ENCODE measurements at places on chromosomes 4 and X. TPM values are rescaled to one million over a fixed set of nuclear protein-coding genes. Genes with fewer than 3 reads are reported as not detected.

IBSP gene
- 0.38 TPM for total RNA-seq

ARHGEF38 gene
- total RNA-seq = not detected

UGT2A1 gene
- total RNA-seq = not detected

SPACA5B gene
- total RNA-seq = not detected

ACE2 gene
- total RNA-seq = not detected

PWWP3B gene
- 11.5 TPM for total RNA-seq

CACNA1F gene
- 2.4 TPM for total RNA-seq

PNCK gene
- total RNA-seq = 116 TPM

P2RY8 gene
- total RNA-seq = 0.43 TPM

DNA sequence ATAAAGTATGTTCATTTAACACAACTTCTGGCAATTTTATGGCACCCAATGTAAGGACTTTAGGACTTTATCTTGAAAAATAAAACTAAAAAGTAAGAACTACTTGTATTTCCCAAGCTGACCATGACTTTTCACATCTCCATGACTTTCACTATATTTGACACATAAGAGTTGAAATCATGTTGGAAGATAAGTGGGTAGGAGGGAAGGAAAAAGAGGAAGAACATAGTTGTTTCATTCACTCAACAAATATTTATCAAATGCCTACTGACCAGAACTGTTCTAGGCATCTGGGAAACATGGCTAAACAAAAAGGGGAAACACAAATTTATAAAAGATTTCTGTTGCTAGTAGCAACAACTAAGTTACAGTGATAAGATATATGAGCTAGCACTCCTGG lies 16.0 kb downstream of the SCLT1 start:
- DNase-seq = no peak

GRCh38 chr4:182916483-182917181 lies 554 bp downstream of the DCTD start:
- DNase-seq = peak; percentile 53

DNA sequence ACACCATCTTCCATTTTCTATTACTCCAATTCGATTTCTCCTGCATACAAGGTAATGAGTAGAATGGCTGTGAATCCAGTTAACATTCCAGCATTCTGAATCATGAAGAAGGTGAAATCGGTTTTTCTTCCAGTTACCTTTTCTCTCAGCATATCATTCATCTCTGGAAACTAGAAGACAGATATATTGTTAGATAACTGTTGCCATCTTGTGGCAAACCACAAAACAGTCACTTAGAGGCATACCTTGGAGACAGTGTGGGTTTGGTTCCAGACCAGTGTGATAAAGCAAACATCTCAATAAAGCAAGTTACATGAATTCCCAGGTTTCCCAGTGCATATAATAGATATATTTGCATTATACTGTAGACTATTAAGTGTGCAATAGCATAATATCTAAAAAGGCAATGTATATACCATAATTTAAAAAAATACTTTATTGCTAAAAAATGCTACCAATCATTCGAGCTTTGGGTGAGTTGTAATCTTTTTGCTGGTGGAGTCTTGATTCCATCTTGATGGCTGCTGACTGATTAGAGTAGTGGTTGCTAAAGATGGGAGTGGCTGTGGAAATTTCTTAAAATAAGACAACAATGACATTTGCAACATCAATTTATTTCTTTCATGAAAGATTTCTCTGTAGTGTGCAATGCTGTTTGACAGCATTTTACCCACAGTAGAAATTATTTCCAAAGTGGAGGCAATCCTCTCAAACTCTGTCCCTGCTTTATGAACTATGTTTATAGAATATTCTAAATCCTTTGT lies 82.1 kb downstream of the SLC39A8 start:
- DNase-seq = no peak

- no peak for DNase-seq
Measured at GRCh38 chr4:94208266-94208665, 601 bp downstream of the SMARCAD1 start.

DNA sequence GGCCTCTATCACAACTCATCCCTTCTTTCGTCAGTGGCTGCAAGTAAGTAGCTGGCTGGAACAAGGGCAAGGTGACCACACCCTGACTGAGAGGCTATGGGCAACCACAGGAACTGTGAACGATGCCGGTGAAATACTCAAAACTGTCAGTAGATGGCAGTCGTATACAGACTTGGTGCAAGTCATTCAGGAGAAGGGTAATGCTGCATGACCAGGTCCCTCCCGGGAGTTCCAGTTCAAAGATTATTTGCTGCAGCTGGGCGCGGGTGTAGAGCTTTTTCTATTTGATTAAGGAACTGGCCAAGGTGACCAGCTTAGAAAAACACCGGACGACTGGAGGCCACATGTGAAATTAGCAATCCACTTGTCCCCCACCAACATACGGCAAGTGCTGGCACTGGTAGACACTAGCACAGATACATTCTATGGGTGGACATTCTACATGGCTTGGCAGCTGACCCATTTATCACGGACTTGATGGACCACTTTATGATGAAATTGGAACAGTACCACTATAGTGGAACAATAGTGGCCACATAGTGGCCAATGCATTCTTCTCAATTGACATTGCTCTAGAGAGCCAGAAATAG lies 726.6 kb downstream of the TRAM1L1 start:
- no peak for DNase-seq

- no peak for DNase-seq
Measured at GRCh38 chrX:134558133-134558532, 98.2 kb downstream of the HPRT1 start.

DNA sequence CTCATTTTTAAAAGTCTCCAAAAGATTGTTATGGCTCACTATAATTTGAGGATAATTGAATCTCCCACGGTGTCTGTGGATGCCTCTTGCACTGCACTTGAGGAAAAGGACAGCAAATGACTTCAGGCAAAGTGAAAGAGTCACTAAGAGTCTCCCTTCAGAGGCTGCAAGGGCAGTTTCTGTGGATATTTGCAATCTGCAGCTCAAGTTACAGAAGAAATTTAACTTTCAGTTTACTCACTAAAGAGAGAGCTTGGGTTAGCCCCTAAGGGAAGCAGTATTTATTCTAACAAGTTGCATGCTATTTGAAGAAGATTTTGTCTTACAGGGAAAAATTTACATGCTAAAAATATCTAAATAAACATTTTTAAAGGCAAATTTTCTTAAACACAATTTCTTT lies 912.0 kb upstream of the TENM3 start:
- DNase-seq = no peak

DNA sequence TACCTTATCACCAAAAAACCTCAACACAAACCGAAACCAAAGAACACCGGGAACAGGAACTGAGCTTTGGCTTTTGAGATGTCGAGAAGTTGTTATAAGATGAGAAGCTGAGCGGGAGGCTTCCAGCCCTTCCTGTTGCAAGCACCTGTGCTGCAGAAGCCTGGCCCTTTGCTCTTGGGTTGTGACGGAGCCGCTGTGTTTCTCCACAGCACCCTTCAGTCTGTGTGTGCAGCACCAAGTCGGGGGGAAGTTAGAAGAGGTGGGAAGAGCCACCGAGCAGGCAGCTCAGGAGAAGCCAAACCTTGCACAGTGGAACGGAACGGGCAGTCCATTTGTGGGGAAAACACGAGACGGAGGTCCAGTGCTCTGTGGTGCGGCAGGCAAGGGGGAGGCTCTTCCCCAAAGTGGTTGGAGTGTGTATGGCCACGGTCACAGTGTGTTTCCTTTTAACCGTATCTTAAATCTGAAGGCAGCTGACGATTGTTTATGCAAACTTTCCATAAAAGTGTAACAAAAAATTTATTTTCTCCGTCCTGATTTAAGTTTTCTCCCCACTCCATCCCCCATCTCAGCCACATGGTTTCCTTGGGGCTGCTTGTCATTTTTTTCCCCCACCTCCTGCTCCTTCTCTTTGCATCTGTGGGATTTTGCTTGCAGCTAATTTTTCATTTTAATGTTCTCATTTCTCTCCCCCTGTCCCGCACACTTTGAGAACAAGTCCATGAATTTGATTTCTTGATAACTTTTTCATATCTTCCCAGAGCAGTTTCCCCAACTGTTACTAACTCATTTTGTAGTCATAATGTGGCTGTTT lies 123.7 kb downstream of the STOX2 start:
- DNase-seq = no peak

- DNase-seq = no peak
Measured at GRCh38 chrX:134761788-134762187, 103.5 kb upstream of the PLAC1 start.

- DNase-seq = no peak
Measured at GRCh38 chr4:14646831-14647230, 355.4 kb upstream of the CPEB2 start.

Data from dorsolateral prefrontal cortex (tissue), 122 donors.